ENCODE measurements at places on chromosomes 7 and 10.

DNA sequence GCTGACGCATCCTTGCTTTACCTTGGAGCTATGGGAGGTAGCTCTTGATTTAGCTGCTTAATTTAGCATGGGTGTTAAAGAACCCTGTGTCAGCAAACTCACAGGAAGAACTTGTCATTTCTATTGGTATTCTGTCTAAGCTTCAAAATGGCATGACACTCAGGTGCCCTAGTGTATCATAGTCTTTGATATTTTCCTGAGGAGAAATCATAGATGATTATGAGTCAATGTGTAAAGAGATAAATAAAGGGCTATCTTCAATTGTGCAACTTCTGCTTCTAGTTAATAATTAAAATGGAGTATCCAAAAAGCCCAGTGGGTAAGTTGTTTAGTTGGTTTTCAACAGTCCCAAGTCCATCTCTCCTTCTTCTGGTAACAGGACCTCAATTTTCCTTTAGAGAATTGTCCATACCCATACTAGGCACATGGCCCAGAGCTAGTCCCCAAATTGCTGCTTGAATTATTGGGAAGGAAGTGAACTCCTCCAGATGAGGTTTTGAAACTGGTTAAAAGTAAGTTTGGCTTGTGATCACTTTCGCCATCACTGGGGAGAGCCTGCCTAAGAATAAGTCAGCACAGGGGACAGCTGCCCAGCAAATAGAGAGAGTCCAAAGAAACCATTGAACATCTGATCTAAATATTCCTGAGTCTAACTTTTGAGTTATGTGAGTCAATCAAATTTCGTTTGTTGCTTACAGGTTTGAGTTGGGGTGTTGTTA is 169.0 kb upstream of the PHYHIPL start:
- no peak for DNase-seq

DNA sequence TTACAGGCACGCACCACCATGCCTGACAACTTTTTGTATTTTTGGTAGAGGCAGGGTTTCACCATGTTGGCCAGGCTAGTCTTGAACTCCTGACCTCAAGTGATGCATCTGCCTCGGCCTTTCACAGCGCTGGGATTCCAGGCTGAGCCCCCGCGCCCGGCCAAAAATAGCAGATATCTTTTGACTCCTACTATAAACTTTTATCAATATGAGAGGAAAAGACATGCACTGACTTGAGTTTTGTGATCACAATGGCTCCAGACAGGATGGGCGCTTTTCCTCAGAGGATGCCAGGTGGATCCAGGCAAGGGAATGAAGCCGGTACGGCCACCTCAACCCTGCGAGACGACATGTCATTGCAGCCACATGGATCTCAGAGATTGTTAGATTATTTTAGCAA is 123.9 kb downstream of the DNAJB6 start:
- DNase-seq: no peak

GRCh38 chr7:76260171-76260703 is 42.2 kb upstream of the HSPB1 start:
- DNase-seq: peak; percentile 78

- no peak for DNase-seq
These were observed 72.6 kb downstream of the OSBPL3 start for GRCh38 chr7:24907311-24907886.

DNA sequence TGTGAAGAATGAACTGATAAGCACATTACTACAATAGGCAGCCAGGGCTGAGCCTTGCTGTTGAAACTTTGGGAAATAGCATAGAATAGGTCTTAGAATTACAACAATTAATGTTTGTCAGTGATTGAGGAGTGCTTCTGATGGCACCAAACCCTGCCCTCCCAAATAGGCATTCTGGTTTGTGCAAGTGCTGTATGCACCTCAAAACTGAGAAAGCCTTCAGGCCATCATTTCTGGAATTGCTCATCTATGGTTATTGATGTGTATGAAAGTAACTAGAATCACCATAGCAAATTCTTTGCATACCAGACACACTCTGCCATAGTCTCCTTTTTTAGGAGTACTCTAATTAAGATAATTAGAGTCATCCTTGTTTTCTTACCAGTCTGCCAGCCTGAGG is 585.0 kb upstream of the MBL2 start:
- DNase-seq: no peak

DNA sequence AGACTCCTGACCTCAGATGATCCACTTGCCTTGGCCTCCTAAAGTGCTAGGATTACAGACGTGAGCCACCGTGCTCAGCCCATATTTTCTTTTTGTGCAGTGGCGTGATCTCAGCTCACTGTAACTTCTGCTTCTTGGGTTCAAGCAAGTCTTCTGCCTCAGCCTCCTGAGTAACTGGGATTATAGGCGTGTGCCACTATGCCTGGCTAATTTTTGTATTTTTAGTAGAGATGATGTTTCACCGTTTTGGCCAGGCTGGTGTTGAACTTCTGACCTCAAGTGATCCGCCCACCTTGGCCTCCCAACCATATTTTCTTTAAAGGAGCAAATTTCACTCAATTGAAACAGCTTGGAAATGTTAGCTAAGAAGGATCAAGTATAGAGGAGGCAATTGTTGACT is 16.5 kb downstream of the GBF1 start:
- no peak for DNase-seq

DNA sequence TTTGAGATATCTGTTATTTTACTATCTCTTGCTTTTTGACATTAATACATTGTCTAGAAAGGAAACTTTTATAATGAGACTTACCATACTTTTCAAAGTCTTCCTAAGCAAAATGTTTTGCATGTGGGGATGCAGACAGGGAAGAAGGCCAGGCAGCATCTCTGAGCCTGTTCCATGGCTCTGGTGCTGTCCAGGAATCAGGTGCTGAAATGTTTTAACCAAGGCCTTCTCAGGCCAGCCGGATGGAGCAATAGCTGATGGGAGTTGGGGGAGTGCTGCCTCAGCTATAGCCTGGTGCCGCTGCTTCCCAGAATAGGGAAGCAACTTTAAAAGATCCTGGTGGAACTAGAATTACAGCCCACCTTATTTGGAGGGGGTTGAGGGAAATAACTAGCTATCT is 38.5 kb downstream of the CRTAC1 start:
- DNase-seq: no peak

DNA sequence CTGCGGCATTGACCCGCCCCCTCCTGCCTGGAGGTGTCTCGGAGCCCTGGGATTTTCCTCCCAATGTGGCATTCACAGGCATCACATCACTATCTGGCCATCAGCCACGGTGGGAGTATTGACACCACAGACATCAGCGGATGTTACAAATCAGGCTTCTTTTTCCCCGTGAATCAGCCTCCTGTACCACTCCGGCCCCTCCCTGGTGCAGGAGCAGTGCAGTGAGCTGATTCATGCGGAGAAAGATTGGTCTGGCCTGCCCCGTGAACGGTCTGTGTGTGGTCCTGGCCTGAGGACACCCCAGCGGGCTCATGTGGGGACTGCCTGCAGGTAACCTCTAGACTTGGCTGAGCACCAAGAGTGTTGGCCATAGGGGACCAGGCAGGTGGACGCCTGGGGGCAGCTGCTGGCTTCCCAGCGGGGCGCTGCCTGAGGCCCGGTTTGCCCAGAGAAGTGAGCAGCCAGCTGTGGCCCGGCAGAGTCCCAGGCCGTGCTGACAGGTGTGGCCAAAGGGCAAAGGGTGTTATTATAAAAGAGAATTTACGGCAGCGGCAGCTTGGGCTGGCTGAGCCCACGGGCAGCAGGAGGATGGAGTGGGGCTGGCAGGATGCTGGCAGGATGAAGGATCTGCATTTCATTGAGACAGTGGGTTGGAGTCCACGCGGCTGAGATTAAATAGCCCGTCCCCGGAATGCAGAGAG is 32.1 kb upstream of the GNA12 start:
- peak; percentile 55 for DNase-seq

DNA sequence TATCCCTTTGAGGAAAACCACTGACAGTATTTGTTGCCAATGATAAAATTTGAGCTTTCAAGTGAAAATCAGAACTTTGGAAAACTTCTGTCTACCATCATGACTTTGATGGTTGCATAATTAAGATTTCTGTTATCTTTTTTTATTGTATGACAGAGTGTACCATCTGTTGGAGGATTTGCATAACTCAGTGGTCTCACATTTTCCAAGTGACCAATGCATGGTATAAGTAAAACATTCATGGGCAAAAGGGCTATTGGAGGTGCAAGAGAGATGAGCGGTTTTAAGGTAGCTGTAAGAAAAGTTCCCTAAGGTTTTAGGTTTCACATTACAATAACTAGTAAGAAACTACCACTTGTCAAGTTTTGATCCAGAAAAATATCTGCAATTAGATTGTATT is 625.3 kb downstream of the PARD3 start:
- DNase-seq: no peak

- DNase-seq: no peak
These were observed 700.7 kb downstream of the PHTF2 start for GRCh38 chr7:78499283-78499682.

DNA sequence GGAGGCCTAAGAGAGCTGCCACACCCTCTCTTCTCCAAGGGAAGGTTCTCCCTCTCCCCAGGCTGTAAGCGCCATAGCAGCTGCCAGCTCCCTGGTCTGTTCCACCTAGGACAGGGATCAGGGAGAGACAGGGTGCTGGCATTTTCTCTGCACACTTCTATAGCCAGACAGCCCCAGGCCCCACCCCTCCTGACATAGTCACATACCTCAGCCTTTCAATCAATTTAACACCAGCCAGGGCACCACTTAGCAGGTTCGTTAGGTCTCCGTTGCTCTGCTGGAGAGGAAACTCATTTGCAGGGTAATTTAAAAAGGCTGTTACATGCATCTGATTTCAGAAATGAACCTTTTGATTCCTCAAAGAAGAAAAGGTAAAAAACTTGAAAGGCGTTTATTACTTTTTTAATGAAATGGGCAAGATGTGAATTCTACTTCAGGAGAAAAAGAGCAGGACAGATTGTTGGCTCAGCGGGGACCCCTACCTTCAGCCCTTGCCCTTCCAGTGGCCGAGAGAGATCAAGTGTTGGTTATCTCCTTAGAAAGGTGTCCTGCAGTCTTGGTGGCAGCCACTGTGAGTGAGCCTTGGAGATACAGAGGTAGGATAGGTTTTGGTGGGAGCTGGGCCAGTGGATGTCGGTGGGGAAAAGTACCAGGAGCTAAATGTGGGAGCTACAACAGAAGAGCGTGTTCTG is 180.5 kb upstream of the GALNT17 start:
- DNase-seq: no peak

GRCh38 chr7:20299145-20299544 is 31.6 kb upstream of the ITGB8 start:
- no peak for DNase-seq

GRCh38 chr10:15325243-15325943 is 45.7 kb downstream of the FAM171A1 start:
- no peak for DNase-seq

- no peak for DNase-seq
These were observed 12.5 kb upstream of the TNRC18 start for GRCh38 chr7:5436003-5436678.
